ENCODE measurements at places on chromosomes 4 and X.

- DNase-seq, result no peak
- no peak overlapping the region for H3K4me3 ChIP-seq
- no peaks in the 10 kb centered on the region for H3K27me3 ChIP-seq
- no peaks in the 10 kb centered on the region for H3K36me3 ChIP-seq
Measured at GRCh38 chr4:77089866-77090265, 14.1 kb upstream of the CCNI start.

DNA sequence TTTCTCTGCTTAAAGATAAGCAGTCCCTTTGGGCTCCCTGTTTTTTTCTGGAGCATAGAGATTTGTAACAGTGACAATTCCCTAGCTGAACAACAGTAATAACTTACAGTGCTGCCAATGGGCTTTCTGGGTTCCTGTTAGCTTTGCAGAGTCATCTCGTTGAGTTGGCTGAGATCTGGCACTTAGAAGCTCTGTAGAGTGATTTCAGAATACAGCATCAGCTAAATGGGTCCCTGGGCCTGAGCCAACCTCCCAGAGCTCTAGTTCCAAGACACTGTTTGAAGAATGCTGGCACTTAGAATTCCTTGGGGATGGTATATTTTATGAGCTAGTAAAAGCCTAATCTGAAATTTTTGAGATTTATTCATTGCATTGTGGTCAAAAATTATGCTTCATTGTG lies 43.5 kb upstream of the SERTM2 start:
- H3K27ac ChIP-seq, result no peak overlapping the region
- no peak for DNase-seq
- no peaks in the 10 kb centered on the region for H3K4me1 ChIP-seq
- H3K27me3 ChIP-seq, result peaks cover 34% of the 10 kb centered on the region

GRCh38 chrX:70769659-70770227 lies 138.8 kb downstream of the TEX11 start:
- H3K36me3 ChIP-seq, result no peaks in the 10 kb centered on the region
- no peak overlapping the region for H3K4me3 ChIP-seq
- H3K4me1 ChIP-seq, result no peaks in the 10 kb centered on the region
- peaks cover 12% of the 10 kb centered on the region for H3K27me3 ChIP-seq
- no peak overlapping the region for H3K27ac ChIP-seq

DNA sequence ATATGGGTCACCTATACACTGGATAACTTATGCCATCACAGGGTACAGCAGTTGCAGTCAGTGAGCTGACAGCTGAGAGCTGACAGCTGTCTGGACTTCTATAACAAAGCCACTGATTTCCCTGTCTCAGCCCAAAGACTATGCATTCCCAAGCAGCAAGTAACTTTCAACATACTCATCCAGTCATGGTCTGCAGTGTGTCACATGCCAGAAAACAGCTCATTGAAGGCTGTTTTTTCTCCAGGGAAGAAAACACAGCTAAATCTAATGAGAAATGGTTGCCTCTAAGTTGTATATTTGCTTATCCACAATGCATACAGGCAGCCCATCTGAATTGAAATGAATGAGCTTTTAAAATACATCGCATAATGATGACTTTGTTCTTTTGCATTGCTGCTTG lies 6.3 kb downstream of the KIAA1210 start:
- H3K27me3 ChIP-seq, result peaks cover 46% of the 10 kb centered on the region
- no peak for DNase-seq
- no peak overlapping the region for H3K4me3 ChIP-seq
- H3K4me1 ChIP-seq, result no peaks in the 10 kb centered on the region
- H3K27ac ChIP-seq, result no peak overlapping the region
- H3K36me3 ChIP-seq, result no peaks in the 10 kb centered on the region

DNA sequence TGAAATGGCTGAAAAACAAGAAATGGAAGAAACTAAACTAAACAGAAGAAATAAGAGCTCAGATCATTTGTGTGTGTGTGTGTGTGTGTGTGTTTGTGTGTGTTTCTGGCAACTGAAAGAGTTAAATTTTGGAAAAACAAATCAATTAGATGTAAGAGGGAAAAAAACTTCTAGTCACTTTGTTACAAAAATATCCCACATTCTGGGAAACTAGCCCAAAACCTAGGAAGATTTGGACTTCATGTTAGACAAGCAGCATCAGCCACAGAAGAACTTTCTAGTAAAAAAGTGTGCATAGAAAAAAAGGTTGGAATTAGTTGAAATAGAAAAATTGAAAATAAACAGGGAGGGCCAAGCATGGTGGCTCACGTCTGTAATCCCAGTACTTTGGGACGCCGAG lies 111.6 kb upstream of the PRKG2 start:
- no peaks in the 10 kb centered on the region for H3K27me3 ChIP-seq
- no peak overlapping the region for H3K27ac ChIP-seq
- H3K4me3 ChIP-seq, result no peak overlapping the region
- DNase-seq, result no peak
- H3K36me3 ChIP-seq, result no peaks in the 10 kb centered on the region

DNA sequence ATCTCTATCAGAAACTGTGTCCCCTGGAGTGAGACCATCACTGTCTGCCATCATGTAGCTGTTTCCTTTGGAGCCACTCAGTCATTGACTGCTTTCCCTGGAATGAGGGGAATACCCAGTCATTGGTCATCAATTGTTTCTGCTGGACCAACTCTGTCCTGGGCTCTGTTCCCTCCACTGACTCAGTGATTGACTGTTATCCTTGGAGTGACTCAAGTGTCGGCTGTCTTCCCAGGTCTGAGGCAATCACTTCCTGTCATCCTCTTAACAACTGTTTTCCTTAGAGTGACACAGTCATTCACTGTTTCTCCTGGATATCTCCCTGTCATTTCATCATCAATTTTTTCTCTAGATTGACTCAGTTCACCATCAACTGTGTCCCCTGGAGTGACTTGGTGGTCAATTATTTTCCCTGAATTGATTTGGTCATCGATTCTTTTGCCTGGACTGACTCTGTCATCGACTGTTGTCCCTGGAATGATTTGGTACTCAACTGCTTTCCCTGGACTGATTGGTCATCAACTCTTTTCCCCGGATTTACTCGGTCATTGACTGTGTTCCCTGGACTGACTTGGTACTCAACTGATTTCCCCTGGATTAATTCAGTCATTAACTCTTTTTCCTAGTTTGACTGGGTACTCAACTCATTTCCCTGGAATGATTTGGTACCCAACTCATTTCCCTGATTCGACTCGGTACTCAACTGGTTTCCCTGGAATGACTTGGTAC lies 327.9 kb upstream of the VCX start:
- H3K36me3 ChIP-seq, result no peaks in the 10 kb centered on the region
- no peaks in the 10 kb centered on the region for H3K4me1 ChIP-seq
- H3K27me3 ChIP-seq, result peaks cover 5% of the 10 kb centered on the region
- H3K27ac ChIP-seq, result no peak overlapping the region

- DNase-seq, result no peak
- no peak overlapping the region for H3K4me3 ChIP-seq
- H3K27me3 ChIP-seq, result no peaks in the 10 kb centered on the region
Measured at GRCh38 chr4:42519803-42520417, 122.6 kb downstream of the SHISA3 start.

DNA sequence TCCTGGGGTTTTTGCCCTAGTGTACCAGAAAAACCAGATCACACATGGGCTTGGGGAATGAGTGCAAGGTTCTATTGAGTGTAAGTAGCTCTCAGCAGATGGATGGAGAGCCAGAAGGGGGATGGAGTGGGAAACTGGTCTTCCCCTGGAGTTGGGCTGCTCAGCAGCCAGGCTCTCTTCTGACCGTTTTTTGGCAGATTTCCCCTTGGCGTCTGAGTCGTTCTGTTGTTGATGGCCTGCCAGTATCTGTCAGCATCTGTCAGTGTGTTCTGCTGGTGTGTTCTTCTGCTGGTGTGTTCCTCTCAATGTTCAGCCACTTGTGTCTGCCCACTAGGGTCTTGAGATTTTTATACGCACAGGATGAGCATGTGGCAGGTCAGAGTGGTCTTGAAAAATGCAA lies 633.9 kb upstream of the CPEB2 start:
- H3K4me1 ChIP-seq, result no peaks in the 10 kb centered on the region
- H3K4me3 ChIP-seq, result no peak overlapping the region
- H3K27ac ChIP-seq, result no peak overlapping the region
- H3K36me3 ChIP-seq, result no peaks in the 10 kb centered on the region

DNA sequence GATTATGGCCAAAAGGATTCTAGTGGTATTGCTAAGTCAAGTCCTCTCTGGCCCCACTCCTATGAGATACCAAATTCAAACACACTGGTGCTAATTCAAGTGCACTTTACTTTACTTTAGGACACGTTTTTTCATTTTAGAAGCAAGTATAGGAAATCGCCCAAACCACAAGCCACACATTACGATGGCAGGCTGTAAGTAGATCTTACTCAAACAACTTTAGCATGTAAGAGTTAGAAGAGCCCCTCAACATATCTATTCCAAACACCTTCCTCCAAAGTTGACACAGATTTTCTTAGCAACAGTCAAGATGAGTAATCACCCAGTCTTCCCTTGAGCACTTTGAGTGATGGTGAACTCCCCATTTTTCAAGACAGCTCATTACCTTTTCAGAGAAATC lies 43.6 kb downstream of the DRD5 start:
- H3K27me3 ChIP-seq, result no peaks in the 10 kb centered on the region
- no peak overlapping the region for H3K27ac ChIP-seq
- H3K4me1 ChIP-seq, result no peaks in the 10 kb centered on the region
- no peak overlapping the region for H3K4me3 ChIP-seq
- no peak for DNase-seq
- no peaks in the 10 kb centered on the region for H3K36me3 ChIP-seq

All from breast epithelium (tissue), 4 donors.